SIG-M5 (cell line): ENCODE measurements at places on chromosomes 11 and 22.

DNA sequence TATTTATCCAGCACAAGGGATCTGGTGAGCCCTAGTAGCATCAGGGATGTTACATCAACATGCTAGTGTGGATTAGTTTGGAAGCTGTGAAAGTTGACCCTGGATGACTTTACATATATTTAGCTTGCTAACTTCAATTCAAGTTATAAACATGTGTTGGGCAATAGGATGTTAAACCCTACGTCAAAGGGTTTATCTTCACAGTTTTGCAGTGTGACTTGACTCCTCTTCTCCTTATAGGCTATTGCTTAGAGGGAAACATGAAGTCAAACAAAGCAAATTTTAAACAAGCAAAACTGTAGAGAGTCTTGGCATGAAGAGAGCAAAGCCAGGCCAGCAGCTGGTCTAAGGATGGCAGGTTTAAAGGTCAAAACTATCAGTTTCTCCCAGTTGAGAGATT is 11.3 kb upstream of the CTSC start:
- no peak for DNase-seq

GRCh38 chr11:71451596-71452198 is 1.3 kb upstream of the NADSYN1 start:
- no peak for DNase-seq

- DNase-seq: no peak
Measured at GRCh38 chr11:15117751-15118150, 3.0 kb downstream of the INSC start.

DNA sequence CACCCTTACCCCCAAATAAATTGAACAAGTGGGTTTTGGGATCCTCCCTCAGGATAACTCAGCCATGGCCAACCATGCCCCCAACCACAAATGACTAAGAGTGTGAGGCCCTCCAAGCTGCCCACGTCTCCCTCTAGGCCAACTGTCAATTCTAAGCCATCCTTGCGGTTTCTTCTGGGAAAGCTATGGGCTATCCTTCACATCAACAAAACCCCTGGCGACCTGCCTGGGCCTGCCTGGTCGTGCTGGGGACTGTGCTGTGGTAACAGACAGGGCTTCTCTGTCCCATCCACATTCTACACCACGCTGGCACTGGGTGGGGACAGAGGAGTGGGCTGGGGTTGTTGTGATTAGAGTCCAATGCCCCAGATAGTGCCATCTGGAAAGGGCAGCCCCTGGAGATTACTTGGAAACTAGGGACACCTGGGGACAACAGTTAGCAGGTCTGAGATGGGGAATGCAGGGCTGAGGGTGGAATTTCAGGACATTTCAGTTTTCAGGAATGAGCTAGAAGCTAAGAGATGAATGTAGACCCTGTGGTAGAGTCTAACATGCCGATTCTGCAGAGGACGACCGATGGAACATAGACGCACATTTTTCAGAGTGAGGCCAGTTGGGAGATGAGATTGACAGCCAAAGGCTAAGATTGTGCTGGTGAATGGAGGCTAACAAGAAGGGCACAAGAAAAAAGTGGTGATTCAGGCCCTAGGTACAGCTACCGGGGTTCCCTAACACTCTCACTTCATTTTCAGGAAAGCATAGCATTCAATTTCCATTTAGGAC is 131.9 kb downstream of the RASSF10 start:
- DNase-seq: no peak

- DNase-seq: no peak
Measured at GRCh38 chr22:39773976-39774539, 119.5 kb downstream of the ENTHD1 start.

DNA sequence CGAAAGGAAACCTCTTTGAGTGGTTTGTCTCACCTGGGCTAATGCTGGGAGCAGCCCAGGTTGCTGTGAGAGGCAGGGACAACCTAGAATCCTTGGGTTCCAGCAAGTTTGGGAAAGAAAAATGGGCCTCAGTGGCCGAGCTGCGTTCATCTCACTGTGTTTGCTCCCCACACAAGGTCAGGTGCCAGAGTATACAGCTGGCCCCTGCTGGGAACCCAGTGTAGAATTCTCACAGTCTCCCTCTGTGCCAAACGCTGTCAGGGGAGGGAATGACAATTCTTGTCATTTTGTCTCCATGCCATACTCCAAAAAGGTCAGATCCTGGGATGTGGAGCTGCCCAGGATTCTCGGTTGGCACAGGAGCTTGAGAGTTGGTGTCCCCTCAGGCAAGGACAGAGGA is 4.3 kb downstream of the DGKZ start:
- no peak for DNase-seq

DNA sequence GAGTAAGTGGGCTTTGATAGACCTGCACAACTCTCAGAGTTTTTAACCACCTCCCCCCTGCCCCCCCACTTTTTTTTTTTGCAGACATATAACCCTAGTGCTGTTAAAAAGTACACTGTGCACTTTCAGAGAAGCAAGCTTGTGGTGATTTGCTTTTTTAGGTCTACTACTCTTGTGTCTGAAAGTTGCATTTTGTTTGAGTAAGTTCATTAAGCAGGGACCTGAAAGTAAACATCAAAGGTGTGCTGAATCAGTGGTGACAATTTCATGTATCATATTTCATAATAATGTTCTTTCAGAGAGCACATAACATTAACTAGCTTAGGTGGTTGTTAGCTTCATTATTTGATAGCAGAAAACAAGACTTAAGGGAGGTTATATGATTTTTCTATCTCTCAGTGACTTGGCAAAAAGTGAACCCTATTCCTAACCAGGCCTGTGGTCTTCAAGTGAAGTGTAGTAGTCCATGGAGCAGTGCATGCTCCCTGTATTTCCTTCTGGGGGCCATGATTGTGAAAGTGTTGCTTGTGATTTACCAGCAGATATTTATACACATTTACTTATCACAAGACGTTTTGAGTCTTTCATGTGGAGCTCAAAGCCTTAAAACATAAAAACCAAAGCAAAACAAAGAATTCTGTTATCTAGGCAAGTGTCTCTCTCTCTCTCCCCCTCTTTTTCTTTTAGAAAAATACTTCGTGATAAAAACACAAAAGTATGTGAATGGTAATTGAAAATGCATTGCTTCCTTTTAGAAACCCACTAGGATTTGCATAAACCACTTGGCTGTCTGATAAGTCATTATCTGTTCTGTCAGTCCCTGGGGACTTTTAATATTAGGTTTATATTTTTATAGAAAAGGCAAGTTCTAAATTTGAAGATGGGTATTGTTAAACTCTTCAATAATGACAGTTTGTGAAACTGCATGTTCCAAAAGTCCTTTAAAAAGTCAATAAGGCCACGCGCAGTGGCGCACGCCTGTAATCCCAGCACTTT is 7.5 kb upstream of the RAG2 start:
- DNase-seq: no peak

- no peak for DNase-seq
Measured at GRCh38 chr11:68938816-68939582, 35.3 kb downstream of the IGHMBP2 start.

DNA sequence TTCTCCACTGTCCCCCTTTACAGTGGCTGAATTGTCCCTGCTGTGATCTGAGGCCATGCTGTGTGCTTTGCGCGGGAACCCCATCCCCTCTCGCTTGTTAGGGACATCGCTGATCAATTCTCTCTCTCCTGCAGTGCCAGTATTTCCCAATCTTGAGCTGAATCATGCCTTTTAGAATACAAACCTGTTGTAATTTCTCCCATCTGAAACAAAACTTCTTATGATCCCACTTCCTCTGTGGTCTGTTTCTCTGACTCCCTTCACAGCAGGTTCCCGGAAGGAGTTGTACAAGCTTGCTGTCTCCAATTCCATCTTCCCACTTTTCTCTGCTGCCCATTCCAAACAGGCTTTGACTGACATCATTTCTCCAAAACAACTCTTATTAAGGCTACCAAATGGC is 16.8 kb downstream of the ADAMTS15 start:
- peak; percentile 69 for DNase-seq

DNA sequence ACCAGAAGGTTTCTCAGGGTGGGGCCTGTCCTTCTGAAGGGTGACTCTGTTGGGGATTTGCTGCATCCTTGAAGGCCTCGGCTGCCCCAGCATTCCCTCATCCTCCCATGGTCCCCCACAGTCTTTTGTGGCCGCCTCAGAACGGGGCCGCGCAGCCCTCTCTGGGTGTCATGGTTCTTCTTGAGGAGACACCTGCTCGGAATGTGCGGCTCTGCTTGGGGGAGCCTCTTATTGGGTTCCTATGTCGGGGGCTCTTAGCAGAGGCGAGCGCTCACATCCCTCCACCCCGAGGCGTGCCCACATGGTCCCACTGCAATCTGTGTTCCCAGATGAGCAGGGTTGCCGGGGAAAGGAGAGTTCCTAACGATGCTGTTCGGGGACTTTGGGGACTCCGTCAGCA is 1008.4 kb downstream of the BRD1 start:
- no peak for DNase-seq

DNA sequence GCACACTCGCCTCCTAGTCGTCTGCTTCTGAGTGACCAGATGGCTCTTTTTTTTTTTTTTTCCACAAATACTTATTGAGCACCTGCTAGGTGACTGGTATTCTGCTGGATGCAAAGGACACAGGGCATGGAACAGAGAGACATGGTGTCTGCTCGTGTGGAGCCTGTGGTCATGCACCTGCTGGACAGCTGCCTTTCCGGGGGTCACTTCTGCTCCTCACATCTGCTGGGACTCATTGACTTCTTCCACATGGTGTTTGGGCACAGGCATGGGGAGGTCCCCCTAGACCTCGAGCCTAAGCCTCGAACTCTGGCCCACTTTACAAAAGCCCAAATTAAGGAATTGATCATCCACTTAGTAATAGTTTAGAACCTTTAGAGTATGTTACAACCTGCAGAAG is 39.5 kb upstream of the EMID1 start:
- DNase-seq: no peak

DNA sequence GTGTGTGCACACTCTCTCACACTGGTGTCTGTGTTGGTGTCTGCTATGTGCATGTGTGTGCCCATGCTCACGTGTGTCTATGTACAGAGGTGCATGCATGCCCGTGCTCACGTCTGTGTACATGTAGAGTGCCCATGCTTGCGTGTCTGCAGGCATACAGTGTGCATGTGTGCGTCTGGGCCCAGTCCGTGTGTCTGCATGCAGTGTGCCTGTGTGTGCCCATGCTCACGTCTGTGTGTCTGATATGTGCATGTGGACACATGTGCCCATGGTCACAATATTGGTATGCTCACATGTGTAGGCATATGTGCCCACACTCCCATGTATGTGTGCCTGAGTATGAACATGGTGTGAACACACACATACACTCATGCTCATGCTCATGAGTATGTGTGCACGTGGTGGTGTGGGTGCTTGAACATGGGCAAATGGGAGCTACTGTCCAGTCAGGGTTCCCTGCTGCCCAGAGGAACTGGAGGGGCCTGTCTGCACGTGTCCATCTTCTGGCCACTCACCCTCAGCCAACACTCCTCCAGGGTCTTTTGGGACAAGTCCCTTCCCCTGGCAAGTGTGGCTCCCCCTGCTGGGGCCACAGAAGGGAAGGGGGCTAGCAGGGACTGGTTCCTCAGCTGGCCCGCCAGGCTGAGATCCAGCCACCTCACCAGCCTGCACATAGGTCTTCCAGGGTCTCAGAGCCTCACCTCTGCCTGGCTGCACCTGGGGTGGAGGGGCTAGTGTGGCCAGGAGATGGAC is 7.3 kb upstream of the TBX1 start:
- no peak for DNase-seq

- no peak for DNase-seq
Measured at GRCh38 chr22:20899827-20900423, 17.3 kb upstream of the CRKL start.

- no peak for DNase-seq
Measured at GRCh38 chr22:48096411-48096810, 1334.0 kb downstream of the TBC1D22A start.

DNA sequence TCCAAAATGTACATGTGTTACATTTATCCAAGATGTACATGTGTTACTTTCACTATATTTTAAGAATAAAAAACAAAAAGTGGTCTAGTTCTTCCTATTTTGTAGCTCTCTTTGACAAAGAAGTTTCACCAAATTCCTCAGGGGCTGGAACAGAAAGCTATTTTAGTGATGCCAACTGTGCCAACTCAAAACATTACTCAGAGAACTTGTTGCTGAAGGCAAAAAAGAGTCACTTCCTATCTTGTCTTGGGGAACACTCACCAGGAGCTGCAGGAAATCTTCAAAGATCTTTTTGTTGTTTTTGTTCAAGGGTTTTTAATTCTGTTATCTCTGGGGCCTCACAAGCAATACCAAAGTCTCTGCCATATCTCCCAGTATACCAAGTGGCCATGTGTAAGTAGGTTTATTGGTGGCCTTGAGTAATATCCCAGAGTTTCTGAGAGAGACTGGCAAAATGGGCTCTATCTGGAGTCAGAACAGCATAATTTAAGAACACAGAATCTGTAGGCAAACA is 13.6 kb upstream of the EED start:
- DNase-seq: no peak

DNA sequence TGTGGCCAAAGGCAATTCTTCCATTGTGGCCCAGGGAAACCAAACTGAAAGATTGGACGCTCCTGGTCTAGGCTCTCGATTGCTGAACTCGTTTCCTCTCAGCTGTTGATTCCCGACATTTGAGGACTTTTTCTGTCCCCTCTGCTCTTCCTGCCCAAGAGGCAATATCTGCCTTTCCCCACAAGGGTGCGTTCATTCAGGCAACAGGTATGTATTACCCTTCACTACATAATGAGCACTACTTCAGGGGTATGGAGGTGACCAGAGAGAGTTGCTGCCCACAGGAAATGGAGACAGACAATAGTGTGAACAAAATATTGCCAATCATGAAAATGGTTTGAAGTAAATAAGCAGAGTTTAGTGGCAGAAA is 8.2 kb downstream of the PTH start:
- no peak for DNase-seq
